Thymus (tissue), 14 donors: ENCODE measurements at places on chromosomes 12 and 14. TPM values are rescaled to one million over a fixed set of nuclear protein-coding genes. Genes with fewer than 3 reads are reported as not detected.

GRCh38 chr12:6084261-6084968, 40.1 kb downstream of the VWF start:
- DNase-seq = no peak

DNA sequence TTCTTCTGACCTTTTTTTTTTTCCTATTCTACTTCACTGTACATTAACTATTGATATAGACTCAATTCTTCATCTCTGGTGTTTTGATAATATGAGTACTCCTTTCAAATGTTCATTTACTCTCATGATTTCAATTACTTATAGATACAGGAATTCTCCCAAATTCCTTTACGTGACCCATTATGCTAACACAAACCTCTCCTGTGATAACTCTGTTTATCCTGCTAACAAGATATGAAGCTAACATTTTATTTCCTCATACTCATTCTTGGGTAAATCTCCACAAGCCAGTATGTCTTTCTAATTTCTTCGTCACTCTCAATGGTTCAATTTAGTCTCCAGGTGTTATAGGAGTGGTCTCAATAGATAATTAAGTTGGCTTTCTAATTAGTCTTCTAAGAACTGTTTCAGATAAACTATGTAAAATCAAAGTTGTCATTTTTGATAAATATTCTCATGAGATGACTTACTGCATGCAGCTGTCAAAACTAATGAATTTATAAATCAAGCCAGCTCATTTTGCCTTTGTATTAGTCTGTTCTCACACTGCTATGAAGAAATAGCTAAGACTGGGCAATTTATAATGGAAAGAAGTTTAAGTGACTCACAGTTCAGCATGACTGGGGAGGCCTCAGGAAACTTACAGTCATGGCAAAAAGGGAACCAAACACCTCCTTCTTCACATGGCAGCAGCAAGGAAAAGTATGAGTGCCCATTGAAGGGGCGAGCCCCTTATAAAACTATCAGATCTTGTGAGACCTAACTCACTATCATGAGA, 130.6 kb upstream of the MYF6 start:
- no peak for DNase-seq

GRCh38 chr14:38329246-38329645, 73.4 kb upstream of the CLEC14A start:
- no peak for DNase-seq

REM2 gene
- total RNA-seq = 0.47 TPM
